ENCODE measurements at places on chromosomes 2 and 18.

DNA sequence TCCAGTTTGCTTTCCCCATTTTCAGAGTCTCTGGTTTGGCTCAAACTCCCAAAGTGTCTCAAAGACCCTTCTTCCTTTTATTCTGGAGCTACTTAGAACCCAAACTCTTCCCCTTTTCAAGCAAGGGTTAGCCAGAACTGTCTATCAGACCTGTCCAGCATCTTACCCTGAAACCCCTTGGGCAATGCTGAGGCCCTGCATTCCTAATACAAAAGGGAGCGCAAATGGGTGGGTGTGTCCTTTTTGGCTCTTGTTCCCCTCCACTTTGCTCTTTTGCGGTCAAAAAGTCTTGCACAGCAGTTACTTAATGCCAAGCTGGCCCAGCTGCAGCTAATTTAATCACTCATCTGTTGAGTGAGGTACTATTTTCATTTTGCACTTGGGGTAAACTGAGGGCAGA is 231.2 kb upstream of the FOSL2 start:
- DNase-seq: no peak

- DNase-seq: no peak
Observed at GRCh38 chr2:191526536-191526935, 151.4 kb upstream of the NABP1 start.

DNA sequence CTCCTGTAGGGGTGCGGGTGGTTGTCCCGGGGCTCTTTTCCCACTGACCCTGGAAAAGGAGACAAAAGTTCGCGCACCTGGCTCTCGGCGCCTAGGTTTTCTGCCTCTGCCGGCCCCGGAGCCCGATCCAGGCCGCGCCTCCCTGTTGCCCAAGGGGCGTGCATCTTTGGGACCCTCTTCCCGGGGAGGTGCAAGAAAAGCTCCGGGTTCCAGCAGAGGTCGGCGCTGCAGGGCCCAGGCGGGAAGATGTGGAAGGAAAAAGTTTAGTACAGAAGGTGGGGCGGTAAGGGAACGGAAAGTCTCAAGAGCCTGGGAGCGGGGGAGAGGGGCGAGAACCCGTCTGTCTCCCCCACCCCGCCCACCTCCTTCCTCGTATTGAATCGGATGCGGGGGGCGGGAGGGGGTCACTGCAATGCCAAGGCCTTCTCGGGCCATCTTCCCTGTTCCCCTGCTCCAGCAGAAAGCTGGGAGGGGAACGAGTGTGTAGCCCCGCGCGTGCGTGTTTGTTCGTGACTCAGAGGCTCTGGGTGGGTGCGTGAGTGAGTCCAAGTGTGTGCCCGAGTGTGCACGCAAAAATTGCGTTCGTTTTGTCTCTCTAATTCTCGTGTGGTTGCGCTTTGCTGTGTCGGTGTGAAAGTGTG is 6.3 kb upstream of the EN1 start:
- no peak for DNase-seq

DNA sequence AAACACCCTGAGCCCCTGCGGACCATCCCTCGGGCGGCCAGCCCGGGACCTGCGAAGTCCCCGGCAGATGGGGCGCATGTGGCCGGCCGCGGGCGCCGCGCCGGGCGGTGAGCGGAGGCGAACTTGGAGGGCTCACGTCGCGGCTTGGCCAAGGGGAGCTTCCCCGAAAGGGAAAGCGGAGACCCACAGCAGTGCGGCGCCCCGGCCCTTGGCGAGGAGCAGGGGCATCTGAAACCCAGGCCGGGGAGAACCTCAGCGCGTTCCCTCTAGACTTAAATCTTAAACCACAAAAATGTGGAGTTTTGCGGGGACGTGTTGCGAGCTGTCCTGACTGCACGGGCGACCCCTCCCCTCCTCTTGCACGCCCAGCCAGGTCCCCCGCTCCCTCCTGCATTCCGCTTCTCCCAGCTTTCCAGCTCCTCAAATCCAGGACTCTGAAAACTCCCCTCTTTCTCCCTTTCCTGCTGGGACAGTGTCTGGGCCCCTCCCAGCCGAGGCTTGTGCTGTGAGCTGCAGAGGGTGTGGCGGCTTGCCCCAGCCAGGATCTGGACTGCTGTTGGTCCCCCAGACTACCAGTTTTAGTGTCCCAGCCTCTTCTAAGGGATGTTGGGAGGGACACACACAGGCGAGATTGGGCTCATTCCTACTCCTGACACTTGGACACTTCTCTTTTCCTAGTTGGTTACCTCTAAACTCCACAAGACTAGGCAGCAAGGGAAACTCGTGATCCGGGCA is 1.3 kb downstream of the FMNL2 start:
- no peak for DNase-seq

- DNase-seq: no peak
Observed at GRCh38 chr18:12091538-12092141, 2.0 kb upstream of the ANKRD62 start.
